ENCODE measurements at places on chromosomes 5 and 9.
A peak's percentile ranks its signal among the peaks of the same experiment; 100 is the strongest.

DNA sequence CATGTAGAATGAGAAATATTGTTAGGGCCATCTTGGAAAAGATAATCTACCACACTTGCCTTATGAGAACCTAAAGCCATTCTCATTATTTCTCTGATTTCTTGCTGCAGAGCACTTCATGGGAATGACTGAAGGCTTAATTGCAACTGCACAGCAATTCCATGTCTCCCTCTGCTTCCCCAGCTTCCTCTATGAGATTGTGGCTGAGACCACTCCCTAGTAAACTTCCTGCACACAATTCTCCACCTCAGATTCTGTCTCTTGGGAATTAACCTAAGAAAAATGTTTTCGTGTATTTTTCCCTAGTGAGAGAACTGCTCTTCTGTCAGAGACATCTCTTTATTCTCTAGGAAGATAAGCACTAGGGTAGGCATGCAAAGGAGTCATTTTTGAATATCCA, 55.6 kb upstream of the CAMK4 start:
- DNase-seq = no peak

- DNase-seq = no peak
Measured at GRCh38 chr9:98135938-98136337, 16.9 kb upstream of the TRIM14 start.

- DNase-seq = no peak
Measured at GRCh38 chr5:107385708-107386107, 285.0 kb downstream of the EFNA5 start.

GRCh38 chr5:39928709-39929108, 503.9 kb upstream of the DAB2 start:
- no peak for DNase-seq

DNA sequence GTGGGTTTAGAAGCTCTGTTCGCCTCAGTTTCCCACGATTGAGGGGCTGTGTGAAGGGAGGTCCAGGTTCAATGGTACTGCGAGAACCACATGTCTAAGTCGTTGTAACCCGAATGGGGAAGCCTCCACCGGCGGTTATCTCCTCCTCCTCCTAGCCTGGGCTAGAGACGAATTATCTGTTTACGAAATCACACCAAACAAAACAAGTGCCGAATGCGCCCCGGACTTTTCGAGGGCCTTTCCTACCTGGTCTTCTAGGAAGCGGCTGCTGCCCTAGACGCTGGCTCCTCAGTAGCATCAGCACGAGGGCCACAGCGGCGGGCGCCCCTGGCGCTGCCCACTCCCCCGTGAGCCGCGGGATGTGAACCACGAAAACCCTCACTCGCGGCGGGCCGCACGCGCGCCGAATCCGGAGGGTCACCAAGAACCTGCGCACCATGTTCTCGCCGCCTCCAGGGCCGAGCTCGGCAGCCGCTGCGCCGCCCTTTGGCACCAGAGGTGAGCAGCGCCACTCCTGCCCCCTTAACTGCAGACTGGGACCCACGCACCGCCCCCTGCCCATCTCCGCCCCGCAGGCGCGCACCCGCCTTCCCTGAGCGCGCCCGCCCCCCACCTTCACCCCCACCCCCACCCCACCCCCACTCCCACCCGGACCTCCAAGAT, at the start of gene CDKN2A:
Gene CDKN2A, minus strand, starts transcription at position 500 of the 663 bp plus-strand sequence.
- no peak for DNase-seq

- no peak for DNase-seq
Measured at GRCh38 chr9:128276574-128277270, 646 bp downstream of the SWI5 start.

DNA sequence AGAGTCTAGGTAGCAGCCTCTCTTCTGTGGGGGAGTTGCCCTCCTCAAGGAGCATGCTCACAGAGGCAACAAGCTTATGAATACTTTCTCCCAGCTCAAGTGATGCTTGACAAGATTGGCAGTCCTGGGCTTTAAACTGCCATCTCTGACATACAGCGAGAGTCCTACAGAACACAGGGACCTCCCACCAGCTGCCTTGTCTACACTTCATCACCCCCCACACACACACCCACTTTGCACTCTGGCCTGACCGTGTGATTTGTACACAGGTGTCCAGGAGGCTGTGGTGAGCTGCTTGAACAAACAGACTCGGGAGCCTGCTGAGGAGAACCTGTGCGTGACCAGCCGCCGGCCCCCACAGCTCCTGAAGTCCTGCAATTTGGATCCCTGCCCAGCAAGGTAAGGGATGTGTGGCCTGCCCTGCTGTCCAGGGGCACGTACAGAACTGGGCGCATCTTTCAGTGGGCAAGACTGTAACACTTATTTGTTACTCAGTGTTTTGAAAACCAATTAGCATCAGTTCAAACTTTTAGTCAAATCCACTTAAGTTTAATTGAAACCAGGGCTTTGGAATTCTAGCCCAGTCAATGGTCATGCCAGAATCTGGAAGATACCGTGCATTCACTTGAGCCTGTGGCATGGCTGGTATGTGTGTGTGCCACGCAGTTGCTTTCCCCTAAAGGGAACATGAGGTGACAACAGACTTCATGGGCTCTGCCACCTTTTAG, 247.5 kb downstream of the ADAMTSL1 start:
- DNase-seq = no peak

DNA sequence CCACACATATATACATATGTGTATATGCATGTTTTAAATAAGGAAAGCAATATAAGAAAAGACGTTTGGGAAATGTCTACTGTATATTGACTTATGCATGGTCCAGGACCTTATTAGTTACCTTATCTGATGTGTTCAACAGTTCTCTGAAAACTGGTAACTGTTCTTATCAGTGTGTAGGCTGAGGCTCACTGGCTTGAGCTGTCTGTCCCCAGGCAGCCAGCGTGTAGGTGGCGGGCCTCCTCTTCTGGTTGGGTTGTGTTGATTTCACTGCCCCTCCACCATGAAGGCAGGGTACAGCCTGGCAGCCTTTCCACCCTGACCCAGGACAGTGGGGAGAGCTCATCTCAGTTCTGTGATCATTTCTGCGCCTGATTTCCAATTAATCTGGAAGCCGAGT, 38.7 kb upstream of the SEMA4D start:
- DNase-seq = no peak

GRCh38 chr5:72096602-72097188, 10.6 kb upstream of the MAP1B start:
- DNase-seq = no peak

DNA sequence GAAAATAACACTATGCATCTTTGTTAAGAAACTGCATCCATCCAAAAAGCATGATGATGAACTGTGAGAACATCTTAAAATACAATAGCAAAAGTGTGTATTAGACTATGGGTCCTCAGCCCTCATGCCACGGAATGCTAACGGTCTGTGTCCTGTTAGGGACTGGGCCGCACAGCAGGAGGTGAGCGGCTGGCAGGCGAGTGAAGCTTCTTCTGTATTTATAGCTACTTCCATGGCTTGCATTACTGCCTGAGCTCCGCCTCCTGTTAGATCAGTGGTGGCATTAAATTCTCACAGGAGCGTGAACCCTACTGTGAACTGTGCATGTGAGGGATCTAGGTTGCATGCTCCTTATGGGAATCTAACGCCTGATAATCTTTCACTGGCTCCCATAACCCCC, 129.8 kb downstream of the NXNL2 start:
- no peak for DNase-seq

DNA sequence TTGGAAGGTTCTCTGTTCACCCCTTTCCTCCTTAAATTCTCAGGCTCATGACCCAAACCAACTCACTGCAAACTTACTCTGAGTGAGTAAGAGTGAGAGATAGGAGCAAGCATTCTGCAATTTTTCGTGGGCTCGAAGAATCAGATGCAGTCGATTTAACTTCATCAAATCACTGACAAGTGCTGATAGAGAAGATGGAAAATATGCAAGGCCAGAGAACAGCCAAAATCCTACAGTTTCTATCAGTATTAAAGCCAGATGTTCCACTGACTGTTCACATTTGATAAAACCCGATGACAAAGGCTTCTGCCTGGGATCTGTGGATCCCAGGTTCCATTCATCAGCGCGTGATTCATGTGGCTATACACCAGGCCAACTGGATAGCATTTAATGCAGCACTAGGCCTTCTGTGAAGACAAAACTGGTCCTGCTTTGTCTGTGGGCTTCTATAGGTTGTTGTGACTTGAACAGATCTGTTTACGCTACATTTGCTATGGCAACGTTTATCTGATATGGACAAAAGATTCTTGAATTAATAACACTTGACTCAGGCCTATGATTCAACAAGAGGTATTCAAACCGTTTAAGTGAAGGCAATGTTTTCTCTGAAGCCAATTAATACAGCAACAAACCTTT, 251.2 kb downstream of the NFIB start:
- no peak for DNase-seq

DNA sequence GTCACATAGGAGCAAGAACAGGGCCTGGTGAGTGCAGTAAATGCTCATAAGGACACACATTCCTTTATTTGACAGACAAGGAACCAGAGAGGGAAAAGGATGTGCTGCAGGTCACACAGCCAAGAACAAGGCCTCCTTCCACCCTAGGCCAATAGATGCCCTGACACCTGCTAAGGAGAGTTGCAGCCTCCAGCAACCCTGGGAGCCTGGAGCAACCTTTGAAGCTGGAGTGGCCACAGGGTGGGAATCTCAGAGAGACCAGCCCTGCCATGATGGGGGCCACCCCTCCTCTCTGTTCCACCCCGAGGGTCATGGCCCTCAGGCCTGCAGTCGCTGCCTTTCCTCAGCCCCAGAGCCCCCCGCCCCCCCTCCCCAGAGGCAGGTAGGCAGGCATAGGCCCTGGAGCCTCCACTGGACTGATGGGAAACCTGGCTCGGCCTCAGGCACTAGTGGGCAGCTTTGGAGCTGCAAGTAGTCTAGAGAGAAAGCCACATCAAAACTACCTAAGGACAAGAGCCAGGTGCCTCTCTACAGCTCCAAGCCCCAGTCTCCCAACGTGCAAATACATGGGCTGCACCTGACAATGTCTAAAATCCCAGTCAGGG, 116.1 kb upstream of the SPOCK1 start:
- DNase-seq = no peak

- no peak for DNase-seq
Measured at GRCh38 chr9:84136119-84136868, 155.7 kb downstream of the RMI1 start.

GRCh38 chr5:179763215-179763945, 30.4 kb upstream of the LTC4S start:
- DNase-seq = peak; percentile 9

GRCh38 chr5:90472783-90473395, 1.7 kb downstream of the MBLAC2 start:
- no peak for DNase-seq

GRCh38 chr9:34650816-34651215, 1.2 kb upstream of the IL11RA start:
- no peak for DNase-seq

- DNase-seq = no peak
Measured at GRCh38 chr5:17415321-17415758, 82.7 kb upstream of the TAF11L2 start.

DNA sequence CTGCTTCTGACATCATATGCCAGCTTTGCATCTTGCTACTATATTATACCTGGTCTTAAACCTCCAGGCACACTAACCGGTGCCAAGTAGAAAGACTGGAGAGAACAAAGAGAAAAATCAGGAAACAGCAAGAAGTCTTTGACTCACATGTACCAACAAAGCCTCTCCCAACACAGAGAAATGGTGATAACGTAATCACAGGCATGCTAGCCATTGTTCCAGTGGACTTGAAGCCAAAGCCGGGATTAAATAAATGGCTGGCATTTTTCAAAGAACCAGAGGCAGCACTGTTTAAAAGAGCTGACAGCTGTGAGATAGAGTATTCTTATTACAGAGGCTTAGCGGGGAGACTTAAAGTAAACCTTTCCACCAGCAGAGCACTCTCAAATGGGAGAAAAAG, 148.4 kb upstream of the NFIL3 start:
- no peak for DNase-seq

DNA sequence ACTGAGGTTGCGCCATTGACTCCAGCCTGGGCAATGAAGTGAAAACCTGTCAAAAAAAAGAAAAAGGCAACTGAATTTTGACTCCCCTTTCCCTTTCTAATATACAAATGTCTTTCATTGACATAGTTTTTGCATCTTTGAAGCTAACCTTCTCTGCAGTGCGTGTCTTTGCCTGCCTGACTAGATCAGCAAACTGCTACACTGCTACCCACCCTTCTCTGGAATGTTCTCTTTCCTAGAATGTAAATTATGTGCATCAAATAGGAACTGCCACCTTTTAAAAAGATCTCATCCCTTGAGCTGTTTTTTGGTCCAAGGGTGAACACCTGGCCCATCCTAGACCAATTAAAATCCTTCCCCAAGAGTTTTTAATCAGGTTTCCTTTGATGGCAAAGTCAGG, 127.6 kb downstream of the SLC28A3 start:
- DNase-seq = no peak

DNA sequence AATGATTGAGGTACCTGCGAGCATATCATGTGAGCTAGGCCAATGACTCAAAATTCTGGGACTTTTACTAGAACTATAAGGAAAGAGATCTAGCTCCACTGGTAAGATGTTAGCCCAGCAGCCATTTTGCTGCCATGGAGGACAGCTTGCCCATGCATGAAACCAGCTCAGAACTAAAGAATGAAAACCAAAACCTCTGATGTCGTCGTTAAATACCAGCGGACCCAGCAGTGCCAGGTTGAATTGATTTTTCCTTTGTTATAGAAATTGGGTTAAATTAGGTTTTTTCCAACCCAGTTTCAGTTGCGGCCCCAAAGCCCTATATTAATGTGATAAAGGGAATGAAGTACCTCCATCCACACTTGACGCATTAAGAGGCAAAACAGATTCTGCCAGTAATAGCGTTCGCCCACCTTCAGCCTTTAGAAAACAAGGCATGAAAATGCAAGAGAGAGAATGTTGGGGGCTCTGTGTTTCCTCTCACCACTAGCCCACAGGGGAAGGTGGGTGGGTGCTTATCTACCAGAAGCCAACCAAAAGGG, 5.5 kb upstream of the ITK start:
- no peak for DNase-seq

DNA sequence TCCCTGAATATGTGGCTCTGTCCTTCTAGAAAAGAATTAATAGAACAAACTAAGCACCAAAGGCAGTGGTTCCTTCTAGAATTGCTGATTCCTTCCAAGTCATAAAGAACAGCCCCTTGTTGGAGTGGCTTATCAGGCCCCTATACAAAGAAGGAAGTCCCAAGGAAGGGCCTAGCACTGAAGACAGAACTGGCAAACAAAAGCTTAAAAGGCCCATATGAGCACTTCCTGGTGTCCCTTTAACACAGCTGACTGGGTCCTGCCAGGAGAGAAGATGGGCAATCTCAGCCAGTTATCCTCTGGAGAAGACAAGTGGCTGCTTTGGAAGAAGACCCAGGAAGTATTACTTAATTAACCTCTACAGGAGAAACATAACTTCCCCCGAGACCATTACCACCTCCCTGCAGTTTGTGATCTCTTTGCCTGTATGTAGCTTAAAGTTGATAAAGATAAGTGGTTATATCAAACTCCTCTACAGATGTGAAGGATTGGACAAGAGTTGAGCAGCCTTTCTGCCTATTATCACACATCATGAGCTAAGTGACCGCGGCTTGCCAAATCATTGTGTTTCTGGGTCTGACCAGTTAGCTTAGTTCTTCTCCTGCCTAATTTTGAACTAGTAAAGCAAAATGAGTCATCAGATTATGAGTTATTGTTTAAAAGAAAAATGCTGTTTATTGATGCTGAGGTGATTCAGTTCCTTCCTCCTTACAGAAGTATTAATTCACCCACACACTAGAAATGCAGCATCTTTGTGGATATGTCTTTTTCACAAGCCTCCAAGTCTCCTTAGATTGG, 13.3 kb upstream of the STING1 start:
- no peak for DNase-seq

- DNase-seq = no peak
Measured at GRCh38 chr5:172695232-172696054, 54.4 kb downstream of the NEURL1B start.

GRCh38 chr5:119395080-119395836, 39.4 kb downstream of the TNFAIP8 start:
- DNase-seq = no peak
